IPS DF 6.9 (cell line): ENCODE measurements at places on chromosomes 7 and 10.

DNA sequence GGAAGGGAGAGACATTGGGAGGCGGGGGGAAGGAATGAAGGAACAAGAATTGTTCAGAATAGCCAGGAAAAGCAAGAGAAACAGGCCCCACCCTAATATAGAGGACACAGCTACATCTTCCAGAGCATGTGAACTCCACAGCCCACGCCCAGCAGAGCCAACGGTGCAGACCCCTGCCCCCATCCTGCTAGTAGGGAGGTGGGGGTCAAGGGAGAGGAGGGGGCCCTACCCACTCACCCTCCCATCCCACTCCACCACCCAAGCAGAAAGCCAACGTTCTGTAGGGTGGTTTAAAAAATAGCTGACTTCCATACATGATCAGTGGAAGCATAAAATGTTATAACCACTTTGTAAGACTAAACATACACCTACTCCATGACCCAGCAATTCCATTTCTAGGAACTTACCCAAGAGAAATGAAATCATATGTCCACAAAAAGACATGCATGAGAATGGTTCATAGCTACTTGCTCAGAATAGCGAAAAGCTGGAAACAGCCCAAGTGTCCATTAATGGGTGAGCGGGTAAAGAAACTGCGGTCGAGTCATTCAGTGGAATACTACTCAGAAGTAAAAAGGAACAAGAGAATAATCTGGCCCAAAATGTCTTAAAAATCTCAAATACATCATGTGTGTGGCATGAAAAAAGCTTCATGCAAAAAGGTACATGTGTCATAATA is 31.8 kb downstream of the CTBP2 start:
- H3K4me3 ChIP-seq = no peak overlapping the region
- peaks cover 15% of the 10 kb centered on the region for H3K4me1 ChIP-seq
- no peaks in the 10 kb centered on the region for H3K27me3 ChIP-seq
- no peak overlapping the region for H3K27ac ChIP-seq

DNA sequence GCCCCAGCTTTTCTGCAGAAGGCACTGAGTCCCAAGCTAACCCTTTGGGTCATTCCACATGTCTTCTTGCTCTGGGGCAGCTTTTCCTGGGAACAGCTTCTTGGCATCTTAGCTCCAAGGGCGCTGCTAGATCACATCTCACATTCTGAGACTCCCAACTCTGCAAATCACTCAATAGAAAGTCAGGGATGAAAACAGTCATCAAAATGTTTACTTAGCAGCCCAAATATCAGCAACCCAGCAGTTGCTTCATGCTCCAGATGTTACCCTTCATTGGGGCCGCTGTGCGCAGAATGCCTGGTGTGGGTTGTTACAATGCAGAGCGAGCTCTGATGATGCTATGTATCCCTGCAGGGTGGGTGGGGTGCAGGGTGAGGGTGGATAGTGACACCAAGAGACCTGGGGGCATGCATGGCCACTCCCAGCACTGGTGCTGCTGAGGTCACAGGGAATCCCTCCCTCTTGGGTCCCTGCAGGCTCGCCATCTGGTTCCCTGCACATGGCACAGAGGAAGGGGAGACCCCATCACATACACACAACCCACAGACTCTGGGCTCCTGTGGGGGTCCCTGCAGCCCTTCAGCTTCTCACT is 19.0 kb downstream of the WDFY4 start:
- no peaks in the 10 kb centered on the region for H3K36me3 ChIP-seq
- DNase-seq = no peak
- no peak overlapping the region for H3K4me3 ChIP-seq
- no peaks in the 10 kb centered on the region for H3K4me1 ChIP-seq

DNA sequence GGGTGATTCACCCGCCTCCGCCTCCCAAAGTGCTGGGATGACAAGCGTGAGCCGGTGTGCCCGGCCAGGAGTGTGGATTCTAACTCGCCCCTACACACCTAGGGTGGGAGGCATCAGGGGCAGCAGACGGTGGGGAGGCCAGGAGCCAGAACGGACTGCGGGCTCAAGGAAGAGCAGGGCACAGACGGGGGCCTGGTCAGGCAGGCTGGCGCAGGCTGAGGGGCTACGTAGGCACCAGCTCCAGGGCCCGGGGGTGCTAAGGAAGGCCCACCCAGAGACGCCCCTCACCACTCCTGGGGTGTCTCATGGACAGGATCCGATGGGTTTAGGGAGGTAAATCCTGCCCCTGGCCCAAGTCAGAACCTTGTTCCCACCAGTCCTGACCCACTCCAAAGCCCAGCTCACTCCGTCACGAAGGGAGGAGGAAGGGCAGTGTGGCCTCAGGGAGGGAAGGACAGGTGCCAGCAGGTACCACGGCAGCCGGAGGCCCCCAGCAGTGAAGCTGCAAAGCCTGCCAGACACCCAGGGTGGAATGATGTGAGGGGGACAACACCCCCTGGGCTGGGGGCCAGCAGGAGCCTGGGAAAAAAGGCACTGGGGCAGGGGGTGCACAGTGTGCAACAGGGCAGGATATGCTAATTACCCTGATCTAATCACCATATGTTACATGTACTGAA is 251.4 kb downstream of the MAD1L1 start:
- no peaks in the 10 kb centered on the region for H3K27me3 ChIP-seq
- no peak for DNase-seq
- no peak overlapping the region for H3K4me3 ChIP-seq
- peaks cover 3% of the 10 kb centered on the region; the same call in 1 of the 2 replicates for H3K4me1 ChIP-seq

DNA sequence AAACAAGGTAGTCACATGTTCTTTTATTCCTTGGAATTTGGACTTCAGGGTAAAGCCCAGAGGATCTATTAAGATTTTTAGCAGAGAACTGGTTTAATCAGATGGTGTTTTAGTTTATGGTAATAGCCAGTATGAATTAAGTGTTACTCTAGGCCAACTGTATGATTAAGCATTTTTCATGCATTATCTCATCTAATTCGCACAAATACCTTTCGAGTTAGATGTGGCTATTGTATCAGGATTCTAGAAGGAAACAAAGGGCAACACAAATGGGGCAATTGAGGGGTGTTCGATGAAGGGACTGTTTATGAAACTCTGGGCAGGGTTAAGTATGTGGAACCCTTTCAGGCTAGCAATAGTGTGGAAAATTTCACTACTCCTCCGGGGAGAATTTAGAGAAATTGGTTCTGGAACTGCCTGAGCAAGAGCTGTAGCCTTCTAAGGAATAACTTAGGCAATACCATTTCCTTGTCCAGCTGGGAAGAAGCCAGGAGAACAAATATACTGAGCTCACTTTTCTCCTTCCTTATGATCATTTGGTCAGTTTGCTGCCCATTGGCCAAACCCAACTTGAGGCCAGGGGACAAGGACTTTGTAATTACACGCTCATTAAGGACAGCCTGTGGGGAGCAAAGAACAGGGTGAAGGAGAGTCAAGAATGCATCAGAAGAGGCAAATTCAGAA is 319.0 kb upstream of the FZD1 start:
- H3K36me3 ChIP-seq = no peaks in the 10 kb centered on the region
- H3K4me3 ChIP-seq = no peak overlapping the region
- H3K4me1 ChIP-seq = no peaks in the 10 kb centered on the region
- no peak for DNase-seq

DNA sequence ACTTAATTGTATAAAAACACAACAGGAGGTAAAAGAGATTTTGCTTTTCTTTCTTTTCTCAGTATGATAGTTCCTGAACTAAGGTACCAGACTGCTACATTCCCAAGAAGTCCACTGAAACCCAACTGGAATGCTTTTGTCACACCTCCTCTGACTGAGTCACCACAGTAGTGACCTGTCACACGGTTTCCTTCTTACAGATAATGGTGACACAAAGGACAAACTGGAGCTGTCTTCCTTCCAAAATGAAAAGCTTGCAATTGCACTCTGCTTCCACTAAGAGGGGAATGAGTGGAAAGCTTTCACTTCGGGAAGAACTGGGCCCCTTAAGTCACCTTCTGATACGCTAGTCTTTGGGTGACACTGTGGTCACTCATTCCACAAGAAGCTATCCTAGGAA is 122.2 kb downstream of the KMT2E start:
- H3K4me1 ChIP-seq = no peaks in the 10 kb centered on the region
- no peaks in the 10 kb centered on the region for H3K27me3 ChIP-seq
- no peak overlapping the region for H3K4me3 ChIP-seq
- H3K27ac ChIP-seq = no peak overlapping the region
- H3K36me3 ChIP-seq = no peaks in the 10 kb centered on the region
